ENCODE measurements at places on chromosomes 11 and 22.

DNA sequence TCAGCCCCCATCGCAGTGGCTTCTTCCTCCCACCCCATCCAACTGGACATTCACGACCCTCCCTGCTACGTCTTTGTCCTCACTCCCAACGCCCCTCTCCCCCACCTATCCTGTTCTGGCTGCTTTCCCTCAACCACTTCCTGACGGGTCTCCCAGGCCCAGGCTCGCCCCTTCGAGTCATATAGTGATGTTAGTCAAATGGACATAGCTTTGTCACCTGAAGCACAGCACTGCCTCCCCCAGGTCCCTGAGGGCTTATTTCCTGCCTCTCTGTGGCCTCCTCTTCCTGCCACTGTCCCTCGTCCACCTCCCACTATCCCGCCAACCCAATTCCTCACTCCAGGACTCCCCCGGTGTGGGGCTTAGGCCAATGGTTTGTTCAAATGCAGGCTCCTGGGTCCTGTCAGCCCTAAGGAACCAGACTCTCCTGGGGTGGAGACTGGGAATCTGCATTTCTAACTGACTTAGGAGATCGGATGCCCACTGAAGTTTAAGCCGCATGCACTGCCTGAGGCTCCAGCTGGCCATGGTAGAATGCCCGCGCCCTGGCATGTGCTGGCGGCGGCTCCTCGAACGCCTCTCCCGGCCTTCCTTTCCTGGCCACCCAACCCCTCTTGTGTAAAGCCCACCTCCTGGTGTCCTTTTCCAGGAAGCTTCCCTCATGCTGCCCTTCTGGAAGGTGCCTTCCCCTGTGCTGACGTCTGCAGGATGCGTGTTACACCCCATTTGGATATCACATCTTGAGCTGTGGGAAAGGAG, 18.3 kb downstream of the SUN2 start:
- no peak for DNase-seq

DNA sequence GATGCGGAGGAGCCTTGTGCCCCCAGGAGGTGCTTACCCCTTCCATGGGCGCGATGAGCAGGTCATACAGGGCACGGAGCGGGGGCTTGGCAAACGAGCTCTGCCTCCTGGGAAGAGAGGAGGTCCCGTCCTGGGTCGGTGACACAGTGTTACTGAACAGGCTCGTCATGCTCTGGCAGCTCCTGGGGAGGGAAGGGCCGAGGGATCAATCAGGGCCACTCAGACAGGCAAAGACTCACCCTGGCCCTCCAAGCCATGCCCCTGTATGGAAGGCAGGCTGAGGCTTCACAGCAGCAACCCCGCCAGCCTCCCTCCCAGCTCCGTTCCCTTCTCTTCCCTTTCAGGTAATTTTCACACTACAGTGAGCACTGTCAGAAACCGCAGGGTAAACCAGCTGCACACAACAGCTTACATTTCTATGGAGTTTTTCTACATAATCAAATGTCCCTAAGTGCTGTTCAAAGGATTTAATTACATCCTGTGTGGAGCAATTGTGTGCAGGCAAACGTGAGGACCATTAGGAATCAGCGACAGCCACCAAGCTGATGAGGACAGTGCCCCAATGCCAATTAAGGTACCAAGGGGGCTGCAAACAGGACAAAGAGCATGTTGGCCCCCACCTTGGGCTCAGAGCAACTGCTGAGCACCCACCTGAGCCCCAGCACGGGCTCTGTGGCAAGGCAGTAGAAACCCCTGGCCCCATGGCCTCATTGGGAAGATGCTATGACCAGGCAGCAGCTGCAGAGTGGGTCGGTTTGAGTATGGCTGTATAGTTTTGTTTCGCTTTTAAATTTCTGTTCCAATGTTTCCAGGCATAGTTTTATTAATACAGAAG, 95.4 kb upstream of the PITPNB start:
- no peak for DNase-seq

DNA sequence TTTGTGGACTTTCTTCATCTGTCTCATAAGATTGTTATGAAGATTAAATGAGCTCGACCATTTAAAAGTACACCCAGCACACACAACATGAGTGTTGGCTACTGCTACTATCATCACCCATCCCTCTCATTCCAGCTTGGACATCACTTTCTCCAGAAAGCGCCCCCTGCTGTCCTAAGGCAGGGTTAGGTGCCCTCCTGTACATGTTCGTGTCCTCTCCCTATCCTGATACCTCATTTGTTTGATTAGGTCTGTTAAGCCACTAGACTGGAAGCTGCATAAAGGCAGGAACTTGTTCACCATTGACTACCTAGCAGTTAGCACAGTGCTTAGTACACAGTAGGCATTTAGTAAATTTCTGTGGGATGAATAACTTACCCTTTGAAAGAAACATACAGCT, 85.5 kb downstream of the ENTHD1 start:
- no peak for DNase-seq

- peak; percentile 63 for DNase-seq
These were observed 19.3 kb downstream of the ZC3H12C start for GRCh38 chr11:110112457-110112856.

- DNase-seq: no peak
These were observed 818.8 kb upstream of the CHORDC1 start for GRCh38 chr11:91041626-91042025.

GRCh38 chr11:121563900-121564822, 111.4 kb upstream of the SORL1-AS1 start:
- DNase-seq: no peak

DNA sequence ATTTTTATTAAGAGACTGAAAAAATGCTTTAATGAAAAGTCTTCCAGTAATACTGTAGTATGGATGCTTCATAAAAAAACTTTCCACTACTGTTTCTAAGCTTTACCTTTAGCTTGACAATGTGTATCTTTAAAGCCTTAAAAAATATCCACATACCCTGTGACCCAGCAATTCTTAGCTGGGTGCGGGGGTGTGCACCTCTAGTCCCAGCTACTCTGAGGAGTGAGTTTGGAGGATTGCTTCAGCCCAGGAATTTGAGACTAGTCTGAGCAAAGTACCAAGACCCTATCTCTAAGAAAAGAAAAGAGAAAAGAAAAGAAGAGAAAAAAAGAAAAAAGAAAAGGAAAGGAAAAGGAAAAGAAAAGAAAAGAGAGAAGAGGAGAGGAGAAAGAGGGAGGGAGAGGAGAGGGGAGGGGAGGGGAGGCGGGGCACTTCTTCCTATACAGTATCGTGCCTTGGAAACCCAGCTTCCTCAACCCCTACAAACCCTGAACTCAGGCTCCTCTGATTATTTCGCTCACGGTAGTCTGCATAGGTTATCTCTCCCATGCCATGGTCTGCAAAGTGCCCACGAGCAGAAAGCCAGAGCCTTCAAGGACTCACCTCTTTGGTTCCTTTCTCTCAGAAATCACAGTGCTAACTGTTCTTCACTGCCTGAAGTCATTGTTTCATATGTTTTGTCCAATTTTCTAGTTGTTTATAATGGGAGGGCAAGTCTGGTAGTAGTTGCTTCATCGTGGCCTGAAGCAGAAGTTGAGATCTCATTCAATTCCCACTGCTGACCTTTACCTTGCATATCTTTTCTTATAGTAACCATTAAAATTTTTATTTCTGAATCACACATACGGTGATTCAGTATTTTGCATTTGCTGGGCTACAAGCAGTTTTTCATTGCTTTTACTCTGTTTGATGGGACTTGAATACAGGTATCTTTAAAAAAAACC, 82.2 kb downstream of the FAM83F start:
- peak; percentile 17 for DNase-seq

GRCh38 chr22:27614006-27614649, 187.4 kb downstream of the MN1 start:
- DNase-seq: no peak

DNA sequence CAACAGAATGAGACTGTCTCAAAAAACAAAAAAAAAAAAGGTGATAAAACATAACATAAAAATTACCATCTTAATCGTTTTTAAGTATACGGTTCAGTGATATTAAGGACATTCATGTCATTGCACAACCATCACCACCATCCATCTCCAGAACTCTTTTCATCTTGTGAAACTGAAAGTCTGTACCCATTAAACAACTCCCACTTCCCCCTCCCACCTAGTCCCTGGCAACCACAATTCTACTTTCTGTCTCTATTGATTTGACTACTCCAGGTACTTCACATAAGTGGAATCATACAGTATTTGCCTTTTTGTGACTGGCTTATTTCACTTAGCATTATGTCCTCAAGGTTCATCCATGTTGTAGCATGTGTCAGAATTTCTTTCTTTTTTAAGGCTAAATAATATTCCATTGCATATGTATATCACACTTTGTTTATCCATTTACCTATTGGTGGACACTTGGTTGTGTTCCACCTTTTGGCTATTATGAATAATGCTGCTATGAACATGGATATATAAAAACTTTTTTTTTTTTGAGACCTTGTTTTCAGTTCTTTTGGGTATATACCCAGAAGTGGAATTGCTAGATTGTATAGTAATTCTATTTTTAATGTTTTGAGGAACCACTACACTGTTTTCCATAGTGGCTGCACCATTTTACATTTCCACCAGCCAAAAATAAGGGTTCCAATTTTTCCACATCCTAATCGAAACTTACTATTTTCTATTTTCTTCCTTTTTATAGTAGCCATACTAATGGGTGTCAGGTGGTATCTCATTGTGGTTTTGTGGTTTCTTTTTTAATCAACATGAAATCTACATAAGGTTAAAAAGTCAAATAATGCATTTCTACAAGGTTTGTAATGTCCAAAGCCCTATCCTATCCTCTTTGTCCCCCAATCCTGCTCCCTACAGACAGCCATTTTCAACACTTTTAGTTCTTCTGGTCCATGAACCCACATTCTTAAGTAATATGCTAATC, 23.4 kb upstream of the PIK3C2A start:
- no peak for DNase-seq

DNA sequence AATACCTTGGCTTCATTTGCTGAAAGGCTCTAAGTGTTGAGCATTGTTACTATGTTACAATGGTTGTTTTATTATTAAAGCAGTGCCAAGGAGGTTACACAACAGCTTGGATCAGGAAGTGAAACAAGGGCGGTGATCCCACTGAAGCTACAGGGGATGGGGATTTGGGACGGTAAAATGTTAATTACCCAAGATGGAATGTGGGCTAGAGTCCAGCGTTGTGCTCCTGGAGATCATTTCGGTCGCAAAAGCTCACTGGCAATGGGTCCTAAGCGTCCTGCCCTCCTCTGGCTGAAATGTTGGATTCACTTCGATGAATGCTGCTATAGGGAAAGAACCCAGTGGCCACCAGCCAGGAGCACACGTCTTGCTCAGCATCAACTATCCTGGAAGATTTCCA, 48.3 kb downstream of the FAM83F start:
- no peak for DNase-seq

DNA sequence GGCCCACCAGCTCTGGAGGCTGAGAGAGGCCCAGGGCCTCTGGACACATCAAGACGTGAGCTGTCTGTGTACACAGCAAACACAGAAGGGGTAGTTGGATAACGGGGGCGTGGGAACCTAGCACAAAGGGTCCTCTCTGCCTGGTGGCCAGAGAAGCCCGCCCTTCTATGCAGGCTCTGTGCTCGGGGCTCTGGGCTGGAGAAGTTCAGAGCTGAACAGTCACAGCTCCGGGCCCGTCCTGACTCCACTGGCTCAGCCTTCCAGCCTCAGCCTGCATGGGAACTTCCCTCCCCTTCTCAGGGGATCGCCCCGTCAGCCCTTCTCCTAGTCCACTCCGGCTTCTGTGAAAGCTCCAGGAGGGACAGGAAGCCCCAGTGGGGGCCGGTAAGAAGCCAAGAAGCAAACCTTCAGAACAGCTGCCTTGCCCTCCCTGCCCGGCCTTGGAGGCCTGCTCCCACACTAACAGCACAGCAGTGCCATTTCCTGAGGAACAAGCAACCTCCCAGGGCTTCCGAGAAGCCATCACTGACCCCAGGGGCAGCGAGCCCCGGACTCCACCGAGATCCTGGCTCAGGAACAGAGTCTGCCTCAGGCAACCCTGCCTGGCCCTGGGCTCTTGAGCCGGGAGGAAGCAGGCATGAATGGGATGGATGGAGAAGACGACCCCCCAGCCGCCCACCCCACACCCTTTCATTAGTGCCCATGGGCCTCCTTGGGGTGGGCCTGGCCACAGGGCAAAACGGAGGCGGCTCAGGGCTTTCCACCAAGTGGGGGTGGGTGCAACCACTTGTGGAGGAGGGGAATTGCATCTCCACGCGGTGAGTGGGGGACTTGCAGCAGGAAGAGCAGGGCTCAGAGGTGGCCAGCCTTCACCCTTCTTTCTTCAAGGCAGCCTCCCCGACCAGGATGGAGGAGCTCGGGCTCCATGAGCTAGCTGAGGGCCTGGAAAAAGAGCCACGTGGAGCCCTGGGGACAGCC, 119.8 kb downstream of the ST3GAL4 start:
- no peak for DNase-seq

DNA sequence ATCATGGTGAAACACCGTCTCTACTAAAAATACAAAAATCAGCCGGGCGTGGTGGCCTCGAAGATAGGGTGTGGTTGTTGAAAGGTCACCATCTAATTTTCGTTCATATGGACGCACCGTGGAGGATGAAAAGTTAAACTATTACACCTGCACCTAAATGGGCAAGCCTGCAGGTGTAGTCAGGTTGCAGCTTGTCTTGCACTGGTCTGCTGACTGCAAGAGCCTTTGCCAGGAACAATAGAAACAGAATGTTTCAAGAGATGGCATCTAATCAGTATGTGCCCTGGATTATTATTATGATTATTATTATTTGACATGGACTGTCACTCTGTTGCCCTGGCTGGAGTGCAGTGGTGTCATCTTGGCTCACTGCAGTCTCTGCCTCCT, 908 bp downstream of the NADSYN1 start:
- DNase-seq: no peak

DNA sequence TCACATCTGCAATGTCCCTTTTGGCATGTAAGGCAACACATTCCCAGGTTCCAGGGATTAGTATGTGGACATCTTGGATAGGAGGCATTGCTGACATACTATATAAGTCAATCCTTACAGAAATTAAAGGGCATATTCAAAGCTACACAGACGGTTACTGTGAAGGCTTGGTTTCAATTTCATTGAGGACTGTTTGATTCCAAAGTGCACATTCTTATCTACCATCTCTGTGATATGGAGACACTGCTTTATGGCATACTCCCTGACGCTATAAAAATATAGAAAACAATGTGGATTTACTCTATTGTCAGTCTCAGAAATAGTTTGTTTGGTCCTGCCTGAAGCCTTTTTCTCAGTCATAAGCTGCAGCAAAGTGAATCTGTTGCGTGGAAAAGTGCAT, 1486.7 kb downstream of the FAM181B start:
- no peak for DNase-seq

DNA sequence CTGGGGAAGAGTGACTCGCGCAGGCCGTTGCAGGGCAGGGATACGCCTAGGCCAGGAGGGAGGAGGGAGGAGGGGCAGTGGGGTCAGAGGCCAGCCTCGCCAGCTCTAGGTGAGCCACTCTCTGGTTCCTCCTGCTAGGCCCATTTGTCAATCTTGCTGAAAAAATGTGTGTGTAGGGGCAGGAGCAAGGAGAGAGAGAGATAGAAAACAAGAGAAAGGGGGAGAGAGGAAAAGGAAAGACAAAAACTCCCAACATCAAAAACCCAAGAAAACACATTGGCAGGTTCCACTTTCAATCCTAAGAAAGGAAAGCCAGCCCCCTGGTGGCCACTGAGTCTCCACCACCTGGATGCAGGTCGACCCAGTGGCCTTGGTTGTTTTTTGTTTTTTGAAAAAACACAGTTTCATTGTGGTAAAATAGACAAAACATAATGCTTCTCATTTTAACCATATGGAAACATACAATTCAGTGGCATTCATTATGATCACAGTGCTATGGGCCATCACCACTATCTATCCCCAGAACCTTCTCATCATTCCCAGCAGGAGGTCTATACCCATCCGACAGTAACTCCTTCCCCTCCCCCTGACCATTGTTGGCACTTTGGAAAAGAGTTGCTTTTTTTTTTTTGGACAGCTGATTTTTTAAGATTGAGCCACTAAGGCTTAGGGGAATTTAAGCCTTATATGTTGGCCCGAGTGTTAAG, 10.9 kb downstream of the OMP start:
- no peak for DNase-seq

Data from GDM1 (cell line).